SK-N-SH (cell line): ENCODE measurements at places on chromosomes 11 and 22. TPM values are rescaled to one million over a fixed set of nuclear protein-coding genes. Genes with fewer than 3 reads are reported as not detected.

The COX8A gene
- polyA plus RNA-seq = 597 and 824 TPM in 2 replicates

The KIAA1671 gene
- polyA plus RNA-seq = 7.0 and 7.4 TPM in 2 replicates

The ANGPTL5 gene
- not detected in 2 replicates for polyA plus RNA-seq

The ACRV1 gene
- polyA plus RNA-seq = not detected in 2 replicates

The RAB36 gene
- 6.6 and 6.8 TPM in 2 replicates for polyA plus RNA-seq

The TSG101 gene
- polyA plus RNA-seq = 164 and 229 TPM in 2 replicates

The IL18 gene
- 0.28 TPM in 1 of 2 replicates, not detected in the other for polyA plus RNA-seq

The CLMP gene
- polyA plus RNA-seq = 61.9 and 85.1 TPM in 2 replicates

The NAALAD2 gene
- 0.74 and 1.1 TPM in 2 replicates for polyA plus RNA-seq

The ART1 gene
- not detected in 2 replicates for polyA plus RNA-seq

The SMIM38 gene
- polyA plus RNA-seq = 0.13 and 0.16 TPM in 2 replicates

The BUD13 gene
- 15.5 and 15.9 TPM in 2 replicates for polyA plus RNA-seq

The MYRF gene
- 1.8 and 2.8 TPM in 2 replicates for polyA plus RNA-seq

The C1QTNF4 gene
- 0.06 and 0.08 TPM in 2 replicates for polyA plus RNA-seq

The KLHL35 gene
- 1.7 and 2.0 TPM in 2 replicates for polyA plus RNA-seq

The MRGPRG gene
- polyA plus RNA-seq = not detected in 2 replicates

The VSTM5 gene
- 0.12 and 0.19 TPM in 2 replicates for polyA plus RNA-seq

The LARGE1 gene
- polyA plus RNA-seq = 1.1 and 1.2 TPM in 2 replicates

The TREH gene
- polyA plus RNA-seq = not detected in 2 replicates

The OR5B21 gene
- not detected in 2 replicates for polyA plus RNA-seq

The C11orf91 gene
- 0.10 and 0.15 TPM in 2 replicates for polyA plus RNA-seq

The KBTBD4 gene
- polyA plus RNA-seq = 16.8 and 24.6 TPM in 2 replicates

The CRYAB gene
- 0.92 and 1.5 TPM in 2 replicates for polyA plus RNA-seq

The KCNK4 gene
- 0.13 and 0.16 TPM in 2 replicates for polyA plus RNA-seq

The TRIM49C gene
- polyA plus RNA-seq = not detected in 2 replicates

The FIBIN gene
- polyA plus RNA-seq = 0.55 and 0.66 TPM in 2 replicates

The KRTAP5-9 gene
- not detected in 2 replicates for polyA plus RNA-seq

The DDIAS gene
- polyA plus RNA-seq = 4.4 and 4.5 TPM in 2 replicates

The ACTN3 gene
- 0.02 and 0.03 TPM in 2 replicates for polyA plus RNA-seq

The OR52I2 gene
- polyA plus RNA-seq = not detected in 2 replicates

The ARFGAP3 gene
- 12.6 and 16.6 TPM in 2 replicates for polyA plus RNA-seq

The OR8D4 gene
- polyA plus RNA-seq = not detected in 2 replicates

The ELF5 gene
- not detected in 2 replicates for polyA plus RNA-seq

The PGAP2 gene
- 41.3 and 44.1 TPM in 2 replicates for polyA plus RNA-seq

The RCOR2 gene
- 1.1 and 1.4 TPM in 2 replicates for polyA plus RNA-seq

The OSBP2 gene
- 2.6 and 3.1 TPM in 2 replicates for polyA plus RNA-seq

The ENTHD1 gene
- polyA plus RNA-seq = not detected in 2 replicates

The PLCB3 gene
- 26.8 and 30.4 TPM in 2 replicates for polyA plus RNA-seq

The C11orf65 gene
- 0.07 and 0.29 TPM in 2 replicates for polyA plus RNA-seq

The RFPL3 gene
- polyA plus RNA-seq = not detected in 2 replicates

The MRGPRX3 gene
- polyA plus RNA-seq = not detected in 2 replicates

The SLC25A45 gene
- polyA plus RNA-seq = 3.1 and 3.6 TPM in 2 replicates

The C22orf23 gene
- 0.33 and 0.45 TPM in 2 replicates for polyA plus RNA-seq

The IGLL1 gene
- not detected in 2 replicates for polyA plus RNA-seq

The MS4A3 gene
- polyA plus RNA-seq = not detected in 2 replicates

The TMEM191C gene
- 2.2 and 3.4 TPM in 2 replicates for polyA plus RNA-seq

The GLYAT gene
- polyA plus RNA-seq = not detected in 2 replicates

The ZNF408 gene
- 5.9 and 7.1 TPM in 2 replicates for polyA plus RNA-seq
